ENCODE measurements at places on chromosomes 1 and 21.

DNA sequence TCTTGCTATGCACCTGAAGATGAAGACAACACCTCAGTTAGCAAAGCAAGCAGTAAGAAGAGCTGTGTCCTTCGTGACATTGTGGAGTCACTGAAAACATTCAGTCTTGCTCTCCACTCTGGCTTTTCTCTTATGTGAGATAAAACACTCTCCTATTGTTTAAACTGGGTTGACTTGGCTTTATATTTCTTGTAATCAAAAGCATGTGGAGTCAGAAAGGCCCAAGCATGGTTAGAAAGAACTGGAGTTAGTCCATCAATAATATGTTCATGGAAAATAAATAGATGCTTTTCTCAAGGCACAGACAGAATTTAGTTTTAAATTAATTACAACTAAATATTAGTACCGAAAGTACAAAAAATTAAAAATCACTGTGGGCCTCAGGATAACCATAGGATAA lies 61.7 kb downstream of the UBE2U start:
- no peak for DNase-seq

DNA sequence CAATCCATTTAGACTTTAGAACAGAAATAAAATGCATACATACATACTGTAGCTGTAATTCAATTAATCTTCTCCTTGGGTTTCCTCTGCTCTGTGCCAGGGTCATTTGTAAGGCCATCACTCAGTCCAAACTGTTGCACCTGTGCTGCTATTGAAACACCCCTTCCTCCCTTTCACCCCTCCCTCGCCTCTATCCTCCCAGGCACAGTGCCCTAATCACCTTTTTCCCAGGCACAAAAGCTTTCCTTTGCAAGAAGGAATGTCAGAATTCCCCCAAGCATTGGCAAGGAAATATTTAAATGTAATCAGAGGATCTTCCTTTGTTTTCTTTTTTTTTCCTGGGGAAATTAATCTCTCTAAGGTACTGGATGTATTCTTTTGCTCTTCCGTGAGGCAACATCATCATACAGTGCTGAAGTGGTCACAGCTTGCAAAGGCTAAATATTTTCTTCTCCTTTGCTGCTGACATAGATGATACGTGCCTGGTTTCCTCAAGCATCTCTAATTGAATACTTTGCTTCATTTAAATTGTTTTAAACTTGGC lies 339.3 kb upstream of the NR5A2 start:
- no peak for DNase-seq

DNA sequence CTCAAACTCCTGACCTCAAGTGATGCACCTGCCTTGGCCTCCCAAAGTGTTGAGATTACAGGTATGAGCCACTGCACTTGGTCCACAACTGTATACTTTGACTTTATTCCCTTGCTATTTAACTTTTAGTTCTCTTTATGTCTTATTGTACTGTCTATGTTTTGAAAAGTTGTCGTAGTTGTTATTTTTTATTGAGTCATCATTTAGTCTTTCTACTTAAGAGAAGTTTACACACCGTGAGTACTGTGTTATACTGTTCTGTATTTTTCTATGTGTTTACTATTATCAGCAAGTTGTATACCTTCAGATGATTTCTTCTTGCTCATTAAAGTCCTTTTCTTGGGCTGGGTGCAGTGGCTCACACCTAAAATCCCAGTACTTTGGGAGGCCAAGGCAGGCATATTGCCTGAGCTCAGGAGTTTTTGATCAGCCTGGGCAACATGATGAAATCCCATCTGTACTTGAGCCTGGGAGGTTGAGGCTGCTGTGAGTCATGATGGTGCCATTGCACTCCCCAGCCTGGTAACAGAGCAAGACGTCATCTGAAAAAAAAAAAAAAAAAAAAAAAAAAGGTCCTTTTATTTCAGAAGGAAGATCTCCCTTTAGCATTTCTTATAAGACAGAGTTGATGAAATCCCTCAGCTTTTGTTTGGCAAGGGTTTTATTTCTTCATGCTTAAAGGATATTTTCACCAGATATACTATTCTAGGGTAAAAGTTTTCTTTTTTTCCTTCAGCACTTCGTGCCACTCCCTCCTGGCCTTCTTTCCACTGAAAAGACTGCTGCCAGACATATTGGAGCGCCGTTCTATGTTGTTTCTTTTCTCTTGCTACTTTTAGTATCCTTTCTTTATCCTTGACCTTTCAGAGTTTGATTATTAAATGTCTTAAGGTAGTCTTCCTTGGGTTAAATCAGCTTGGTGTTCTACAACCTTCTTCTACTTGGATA lies 47.6 kb downstream of the TNFSF18 start:
- no peak for DNase-seq

DNA sequence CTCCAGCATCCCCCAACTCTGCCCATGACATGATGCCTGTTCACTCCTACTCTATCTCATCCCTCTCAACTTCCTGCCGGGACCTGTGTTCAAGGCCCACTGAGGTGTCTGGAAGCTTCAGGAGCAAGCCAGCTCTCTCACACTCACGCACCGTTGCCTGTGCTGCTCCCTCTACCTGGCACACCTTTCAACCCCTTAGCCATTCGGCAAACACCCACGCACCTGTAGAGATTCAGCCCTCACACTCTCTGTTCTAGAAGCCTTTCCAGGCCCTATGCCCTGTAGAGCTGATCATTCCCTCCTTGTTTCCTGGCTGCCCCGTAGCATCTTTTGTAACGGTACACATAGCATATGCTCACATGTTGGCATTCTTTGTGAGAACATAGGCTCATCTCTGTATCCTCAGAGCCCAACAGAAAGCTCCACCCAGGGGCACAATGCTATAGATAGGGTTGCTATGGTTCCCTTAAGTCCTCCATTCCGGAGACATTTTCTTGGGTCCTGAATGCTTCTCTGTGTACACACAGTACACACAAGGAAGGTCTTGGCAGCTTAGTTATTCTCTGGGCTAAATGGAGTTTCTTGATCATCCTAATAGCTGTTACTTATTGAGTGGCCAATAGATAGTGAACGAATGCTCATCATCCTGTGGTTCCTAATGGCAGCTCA lies 1.3 kb downstream of the C8B start:
- no peak for DNase-seq

DNA sequence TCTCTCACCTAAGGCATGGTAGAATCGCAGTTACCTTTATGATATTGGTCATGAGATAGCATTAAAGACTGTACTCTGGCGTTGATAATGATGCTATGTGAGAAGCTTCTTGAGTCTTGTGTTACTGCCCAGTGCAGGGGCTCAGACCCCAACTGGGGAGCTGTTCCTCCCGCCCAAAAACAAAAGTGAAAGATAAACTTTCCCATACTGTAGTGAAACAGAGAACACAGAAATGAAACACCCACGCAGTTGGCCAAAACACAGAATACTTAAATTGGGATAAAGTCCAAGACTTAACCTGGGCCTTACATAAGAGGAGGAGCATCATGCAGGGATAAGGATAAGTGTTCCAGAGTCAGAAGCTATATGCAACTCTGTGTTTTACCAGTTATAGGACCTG lies 130.6 kb downstream of the HHIPL2 start:
- no peak for DNase-seq

- no peak for DNase-seq
Measured at GRCh38 chr1:112818990-112819689, 104.0 kb upstream of the PPM1J start.

DNA sequence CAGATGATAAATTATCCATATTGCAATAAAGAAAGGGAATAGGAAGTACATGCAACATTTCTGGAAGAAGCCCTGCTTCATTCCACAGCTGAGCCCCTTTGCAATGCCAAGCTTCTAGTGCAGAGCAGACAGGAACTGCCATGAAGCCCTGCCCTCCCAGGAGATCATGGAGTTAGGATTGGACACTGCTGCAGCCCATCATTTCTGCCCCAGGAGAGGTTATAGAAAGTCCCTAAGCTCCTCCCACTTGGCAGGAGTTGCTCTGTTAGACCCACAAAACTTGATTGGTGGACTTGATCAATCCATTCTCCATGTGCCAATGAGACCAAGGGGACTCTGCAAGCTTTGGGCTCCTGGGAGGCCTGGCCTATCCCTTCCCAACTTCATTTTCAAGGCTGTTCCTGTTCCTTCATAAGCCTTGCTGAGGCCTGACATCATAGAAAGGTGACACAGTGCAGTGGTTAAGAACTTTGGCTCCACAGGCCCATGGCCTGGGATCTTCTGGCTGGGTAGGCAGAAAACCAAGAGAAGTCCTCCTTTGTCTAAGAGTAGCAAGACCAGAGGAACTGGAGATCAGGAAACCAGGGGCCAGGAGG lies 1.3 kb upstream of the LAPTM5 start:
- DNase-seq = no peak

GRCh38 chr1:93865253-93865652 lies 13.8 kb downstream of the DNTTIP2 start:
- no peak for DNase-seq
